ENCODE measurements at places on chromosomes 6 and 20. TPM values are rescaled to one million over a fixed set of nuclear protein-coding genes. Genes with fewer than 3 reads are reported as not detected.

CCN6 gene
- not detected for total RNA-seq

ZBTB46 gene
- 7.2 TPM for total RNA-seq

C6orf58 gene
- not detected for total RNA-seq

PRND gene
- 1.8 TPM for total RNA-seq

TMEM242 gene
- total RNA-seq = 5.7 TPM

ZNF334 gene
- total RNA-seq = 1.3 TPM

COL19A1 gene
- total RNA-seq = not detected

EPB41L2 gene
- 66.4 TPM for total RNA-seq

DNA sequence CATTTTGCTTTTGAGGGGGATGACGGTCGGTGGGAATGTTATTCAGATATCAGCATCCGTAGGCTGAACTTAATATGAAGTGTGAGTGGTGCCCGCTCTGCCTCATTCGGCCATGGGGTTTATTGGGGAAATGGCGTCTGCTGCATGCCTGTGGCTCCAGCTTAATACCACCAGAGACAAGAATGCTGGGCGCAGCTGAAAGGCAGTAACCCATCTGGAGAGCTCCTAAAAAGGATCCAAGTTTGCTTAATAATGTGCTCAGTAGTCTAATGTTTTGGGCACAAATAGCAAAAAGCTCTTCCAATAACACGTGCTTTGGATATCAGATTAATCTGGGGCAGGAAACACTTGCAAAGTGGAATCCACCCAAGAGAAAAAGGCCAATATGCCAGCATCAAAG, 273.0 kb upstream of the TAB2 start:
- no peak for DNase-seq

DNA sequence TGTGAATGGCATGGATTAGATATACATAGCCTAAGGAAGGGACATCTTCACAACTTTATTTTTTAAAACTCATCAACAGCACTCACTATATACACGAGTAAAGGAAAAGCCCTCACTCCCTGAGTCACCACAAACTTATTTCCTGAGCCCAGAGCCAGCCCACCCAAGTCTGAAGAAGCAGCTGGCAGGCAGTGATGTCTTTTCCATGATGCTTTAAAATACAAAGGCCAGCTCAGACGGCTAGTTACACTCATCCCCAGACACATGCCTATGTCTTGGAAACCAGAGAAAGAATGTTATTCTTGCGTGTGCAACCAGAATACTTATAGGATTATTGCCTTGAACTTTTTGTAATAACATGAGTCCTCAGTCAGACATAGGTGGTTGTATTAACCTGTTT, 114.4 kb downstream of the ADGRG6 start:
- DNase-seq = peak; percentile 87

GRCh38 chr20:51473771-51474170, 68.7 kb downstream of the NFATC2 start:
- DNase-seq = no peak

- DNase-seq = no peak
Observed at GRCh38 chr6:35185302-35185681, 28.5 kb upstream of the SCUBE3 start.

DNA sequence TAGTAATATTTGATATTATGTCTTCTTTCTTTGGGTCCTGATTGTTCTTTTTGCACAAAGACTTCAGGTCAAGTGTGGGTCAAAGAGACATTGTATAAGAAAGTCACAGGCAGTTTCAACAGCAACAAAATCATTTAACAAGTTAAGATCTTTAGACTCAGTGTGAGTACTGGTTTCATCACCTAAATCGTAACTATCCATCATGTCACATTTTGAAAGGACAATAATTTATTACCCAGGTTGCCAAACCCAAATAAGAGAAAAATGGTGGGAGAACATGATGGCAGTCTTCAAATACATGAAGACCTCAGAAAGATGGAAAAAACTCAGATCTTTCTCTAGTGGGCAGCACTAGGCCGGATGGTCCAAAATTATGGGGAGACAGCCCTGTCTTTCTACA, 55.5 kb upstream of the BCLAF1 start:
- DNase-seq = no peak

- no peak for DNase-seq
Observed at GRCh38 chr20:41367393-41367695, 726 bp upstream of the EMILIN3 start.

GRCh38 chr6:143270026-143270425, 180.5 kb downstream of the ADAT2 start:
- DNase-seq = no peak

- DNase-seq = no peak
Observed at GRCh38 chr6:134733801-134734200, 216.1 kb downstream of the ALDH8A1 start.

- no peak for DNase-seq
Observed at GRCh38 chr6:11683871-11684270, 94.7 kb downstream of the ADTRP start.

GRCh38 chr6:91088515-91088914, 501.6 kb upstream of the MAP3K7 start:
- no peak for DNase-seq

DNA sequence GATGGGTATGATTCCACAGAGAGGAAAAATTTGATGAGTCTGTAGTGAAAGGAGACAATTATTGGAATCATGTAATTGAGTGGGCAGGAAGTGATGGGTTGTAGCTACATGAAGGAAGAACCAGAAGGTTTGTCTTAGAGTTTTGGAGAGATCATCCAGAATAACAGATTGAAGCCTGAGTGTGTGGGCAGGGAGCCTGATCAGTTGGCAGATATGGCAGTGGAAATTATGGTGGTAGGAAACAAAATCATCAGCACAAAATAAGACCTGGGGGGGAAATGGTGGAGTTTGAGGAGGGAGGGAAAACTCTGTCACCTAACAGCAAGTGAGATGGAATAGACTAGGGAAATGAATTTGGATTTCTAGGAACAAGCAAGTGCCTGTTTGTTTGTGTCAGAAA, 606.6 kb upstream of the MAP3K7 start:
- no peak for DNase-seq

DNA sequence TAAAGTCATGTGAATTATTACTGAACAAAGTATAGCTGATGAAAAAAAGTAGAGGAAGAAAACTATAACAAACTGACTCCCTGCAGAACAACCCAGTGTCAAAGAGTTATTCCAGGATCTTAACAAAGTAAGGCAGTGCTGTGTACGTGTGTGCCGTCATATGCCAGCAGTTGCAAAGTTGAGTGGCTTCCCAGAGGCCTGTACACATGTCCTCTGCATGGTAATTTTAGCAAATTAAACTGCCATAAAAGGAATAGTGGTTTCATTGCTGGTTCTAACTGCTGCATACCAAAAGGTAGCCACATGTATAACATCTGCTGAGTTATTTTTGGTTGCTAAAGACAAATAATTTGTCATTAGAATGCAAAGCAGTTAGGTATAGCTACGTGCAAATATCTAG, 44.8 kb downstream of the RIPOR2 start:
- no peak for DNase-seq

DNA sequence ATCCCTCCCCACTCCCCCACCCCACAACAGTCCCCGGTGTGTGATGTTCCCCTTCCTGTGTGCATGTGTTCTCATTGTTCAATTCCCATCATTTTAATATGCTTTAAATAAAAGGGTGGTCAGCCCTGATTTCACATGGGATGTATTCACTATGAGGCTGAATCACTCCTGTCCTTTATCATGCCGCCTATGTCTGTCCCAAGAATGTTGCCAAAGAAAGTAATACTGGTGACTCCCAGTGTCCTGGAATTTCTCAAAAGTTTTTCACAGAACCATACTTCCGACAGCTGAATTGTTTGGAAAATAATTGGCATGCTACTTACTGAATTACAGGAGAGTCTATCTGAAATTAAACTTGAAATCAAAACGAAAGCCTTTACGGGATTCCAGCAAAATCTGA, 217.7 kb downstream of the HAO1 start:
- peak; percentile 76 for DNase-seq

DNA sequence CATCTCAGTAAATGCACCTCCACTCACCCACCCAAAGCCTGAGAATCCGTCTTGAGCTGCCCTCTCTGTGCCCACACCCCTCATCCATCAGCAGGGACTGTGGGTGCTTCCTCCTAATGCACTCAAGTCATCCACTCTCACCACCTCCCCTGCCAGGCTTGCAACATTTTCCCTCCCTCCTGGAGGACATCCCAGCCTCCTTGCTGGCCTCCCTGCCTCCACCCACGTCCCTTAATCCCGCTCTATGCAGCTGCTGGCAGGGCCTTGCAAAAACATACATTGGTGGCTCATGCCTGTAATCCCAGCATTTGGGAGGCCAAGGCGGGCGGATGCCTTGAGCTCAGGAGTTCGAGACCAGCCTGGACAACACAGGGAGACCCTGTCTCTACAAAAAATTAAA, 15.6 kb upstream of the SRC start:
- no peak for DNase-seq

- DNase-seq = no peak
Observed at GRCh38 chr20:31496761-31497295, 17.4 kb upstream of the HM13 start.

GRCh38 chr20:58128635-58129625, 99.5 kb downstream of the ANKRD60 start:
- no peak for DNase-seq
